ENCODE measurements at places on chromosomes 2 and 18.

GRCh38 chr2:130263606-130264005, 65.4 kb upstream of the TUBA3E start:
- DNase-seq = no peak

DNA sequence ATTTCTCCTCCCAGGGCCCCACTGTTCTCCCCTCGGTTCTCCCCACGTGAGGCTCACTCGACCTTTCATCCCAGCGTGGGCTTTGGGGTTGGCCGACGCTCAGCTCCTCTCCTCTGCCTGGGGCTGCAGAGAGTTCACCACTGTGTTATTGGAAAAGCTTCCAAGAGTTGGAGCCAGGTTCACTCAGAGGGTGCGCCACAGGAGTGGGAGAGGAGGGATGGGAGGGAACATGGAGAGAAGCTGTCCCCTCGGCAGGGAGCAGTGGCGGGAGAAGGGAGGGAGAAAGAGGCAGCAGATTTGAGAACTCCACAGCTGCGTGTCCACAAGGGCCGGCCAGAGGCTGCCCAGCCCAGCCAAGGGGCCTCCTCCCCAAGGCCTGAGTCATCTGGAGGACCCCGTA, 197.1 kb upstream of the SMAD2 start:
- no peak for DNase-seq

DNA sequence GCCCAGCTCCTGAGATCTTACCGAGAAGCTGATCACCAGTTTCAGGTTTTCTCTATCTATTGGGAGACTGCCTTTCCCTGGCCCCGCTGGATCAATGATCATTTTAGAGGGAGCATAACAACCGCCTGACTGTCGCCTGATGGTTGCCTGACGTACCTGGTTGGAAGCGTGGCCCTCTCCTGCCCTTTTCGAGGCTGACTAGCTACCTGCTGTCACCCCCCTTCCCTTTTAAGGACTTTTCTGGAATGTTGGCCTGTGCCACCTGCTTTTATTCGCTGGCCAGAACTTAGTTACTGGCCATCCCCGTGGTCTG, 562 bp upstream of the MFSD2B start:
- no peak for DNase-seq

DNA sequence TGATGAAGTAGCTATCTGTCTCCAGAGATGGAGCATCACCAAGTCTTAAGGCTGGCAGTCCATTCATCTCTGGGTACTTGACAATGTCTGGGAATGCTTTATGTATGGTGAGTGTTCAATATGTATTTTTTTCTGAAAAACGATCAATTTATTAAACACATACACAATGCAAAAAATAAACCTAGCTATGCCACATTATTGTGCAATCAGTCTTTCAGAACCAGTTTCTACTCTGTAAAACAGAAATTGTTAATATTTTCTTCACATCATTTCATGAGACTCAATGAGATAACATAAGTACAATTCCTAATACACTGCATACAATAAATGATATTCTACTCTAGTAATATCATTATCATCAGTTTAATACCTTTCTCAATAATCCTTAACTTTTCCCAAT, 122.5 kb downstream of the PIGN start:
- no peak for DNase-seq

DNA sequence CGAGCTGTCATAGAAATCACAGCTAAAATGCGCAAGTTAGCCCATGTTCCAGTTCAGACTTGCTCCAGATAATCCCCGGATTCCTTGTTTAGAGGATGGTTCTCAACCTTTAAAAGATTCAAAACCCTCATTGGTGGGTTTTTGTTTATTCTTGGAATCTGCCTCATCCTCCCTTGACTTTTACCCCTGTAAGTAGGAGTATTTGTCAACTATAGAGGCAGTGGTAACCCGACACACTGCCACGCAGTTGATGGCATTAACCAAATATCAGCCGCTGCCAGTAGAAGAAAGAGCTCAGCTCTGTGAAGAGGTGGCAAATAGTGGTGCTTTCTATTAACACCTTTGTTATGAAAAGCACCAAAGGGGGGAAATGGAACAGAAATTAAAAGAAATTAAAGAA, 40.4 kb upstream of the SELENOI start:
- DNase-seq = no peak

DNA sequence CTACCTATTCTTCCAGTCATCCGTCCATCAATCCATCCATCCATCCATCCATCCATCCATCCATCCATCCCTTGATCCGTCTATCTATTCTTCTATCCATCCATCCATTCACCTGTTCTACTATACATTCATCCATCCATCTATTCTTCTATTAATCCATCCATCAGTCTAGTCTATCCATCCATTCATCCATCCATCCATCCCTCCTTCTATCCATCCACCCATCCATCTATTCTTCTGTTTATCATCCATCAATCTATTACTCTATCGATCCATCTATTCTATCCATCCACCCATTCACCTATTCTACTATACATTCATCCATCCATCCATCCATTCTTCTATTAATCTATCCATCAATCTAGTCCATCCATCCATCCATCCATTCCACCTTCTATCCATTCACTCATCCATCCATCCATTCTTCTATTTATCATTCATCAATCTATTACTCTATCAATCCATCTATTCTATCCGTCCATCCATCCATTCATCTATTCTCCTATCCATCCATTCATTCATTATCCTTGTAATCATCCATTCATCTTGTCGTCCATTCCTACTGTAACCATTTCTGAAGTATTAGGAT, 110.4 kb upstream of the ZNF516 start:
- DNase-seq = no peak

- DNase-seq = no peak
Observed at GRCh38 chr2:231737761-231738160, 29.4 kb downstream of the PTMA start.
